Memory B cell (primary cell): ENCODE measurements at places on chromosomes 1 and 21.

DNA sequence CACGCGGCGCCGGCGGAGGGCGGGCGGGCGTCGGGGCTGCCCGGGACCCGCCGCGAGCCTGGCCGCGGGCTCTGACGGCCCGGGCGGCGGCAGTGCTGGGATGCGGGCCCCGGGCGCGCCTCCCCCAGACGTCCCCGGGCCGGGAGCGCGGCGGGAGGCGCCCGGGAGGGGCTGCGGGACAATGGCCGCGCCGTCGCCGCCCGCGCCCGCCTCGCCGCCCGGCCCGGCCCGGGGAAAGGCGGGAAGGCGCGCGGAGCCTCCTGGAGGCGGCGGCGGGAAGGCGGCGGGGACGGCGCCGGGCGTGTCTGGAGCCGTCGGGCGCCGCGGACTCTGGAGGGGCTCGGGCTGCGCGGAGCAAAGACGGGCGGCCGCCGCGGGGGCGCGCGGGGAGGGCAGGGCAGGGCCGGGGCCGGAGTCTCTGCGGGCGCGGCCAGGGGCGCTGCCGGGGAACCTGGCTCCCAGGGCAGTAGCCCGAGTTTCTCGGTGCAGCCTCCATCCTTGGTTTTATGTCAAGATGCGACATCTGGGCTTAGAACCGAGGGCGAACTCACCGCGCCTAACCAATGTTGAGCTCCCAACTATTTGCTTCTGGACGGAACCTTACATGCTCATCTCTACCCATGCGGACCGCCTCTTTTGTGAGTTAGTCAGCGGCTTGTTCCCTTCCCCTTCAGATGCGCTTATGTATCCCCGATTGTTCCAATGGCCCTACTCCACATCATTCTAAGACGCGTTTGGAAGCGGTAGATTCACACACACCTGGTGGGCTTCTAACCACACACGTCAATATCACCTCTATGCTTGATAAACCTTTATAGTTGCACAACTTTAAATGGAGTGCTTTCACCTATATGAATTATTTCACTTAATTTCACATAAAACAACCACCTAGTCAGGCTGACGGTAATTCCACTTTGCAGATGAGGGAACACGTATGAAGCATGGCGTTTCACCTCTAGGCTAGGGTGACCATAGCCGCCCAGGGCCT, 651 bp downstream of the ZBTB8A start:
- DNase-seq: peak; percentile 30

DNA sequence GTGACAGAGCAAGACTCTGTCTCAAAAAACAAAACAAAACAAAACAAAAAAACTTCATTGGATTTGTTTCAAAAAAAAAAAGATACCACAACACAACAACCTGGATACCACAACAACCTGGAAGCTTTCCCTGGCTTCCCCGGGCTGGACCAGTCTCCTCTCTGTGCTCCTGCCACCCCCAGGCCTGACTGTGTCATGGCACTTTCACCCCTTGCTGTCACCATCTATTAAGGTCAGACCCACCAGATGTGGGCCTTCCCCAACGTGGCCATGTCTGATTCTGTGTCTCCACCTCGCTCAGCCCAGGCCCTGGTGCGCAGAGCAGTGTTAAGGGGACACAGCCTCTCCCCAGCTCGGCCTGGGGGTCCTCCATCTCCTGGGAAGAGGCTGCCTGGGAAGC, 28.3 kb upstream of the ACOT11 start:
- DNase-seq: no peak

DNA sequence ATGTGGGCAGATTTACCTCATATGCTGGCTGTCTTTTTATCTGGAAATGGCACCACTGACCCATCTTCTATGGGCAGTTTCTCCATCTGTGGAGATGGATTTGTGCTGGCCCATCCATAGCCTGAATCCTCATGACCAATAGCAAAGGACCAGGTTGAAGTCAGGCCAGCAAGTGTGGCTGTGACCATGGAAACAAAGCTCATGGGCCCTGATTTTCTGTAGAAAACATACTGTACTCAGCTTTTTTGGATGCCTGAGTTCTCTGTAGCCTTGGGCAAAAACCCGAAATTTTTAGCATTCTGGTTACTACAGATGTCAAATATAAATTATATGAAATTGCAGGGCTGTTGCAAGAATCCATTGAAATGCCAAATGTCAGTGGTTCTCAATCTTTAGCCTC, 155.0 kb downstream of the PLXNA2 start:
- DNase-seq: no peak

- no peak for DNase-seq
Observed at GRCh38 chr1:169196161-169196560, 89.7 kb downstream of the ATP1B1 start.

DNA sequence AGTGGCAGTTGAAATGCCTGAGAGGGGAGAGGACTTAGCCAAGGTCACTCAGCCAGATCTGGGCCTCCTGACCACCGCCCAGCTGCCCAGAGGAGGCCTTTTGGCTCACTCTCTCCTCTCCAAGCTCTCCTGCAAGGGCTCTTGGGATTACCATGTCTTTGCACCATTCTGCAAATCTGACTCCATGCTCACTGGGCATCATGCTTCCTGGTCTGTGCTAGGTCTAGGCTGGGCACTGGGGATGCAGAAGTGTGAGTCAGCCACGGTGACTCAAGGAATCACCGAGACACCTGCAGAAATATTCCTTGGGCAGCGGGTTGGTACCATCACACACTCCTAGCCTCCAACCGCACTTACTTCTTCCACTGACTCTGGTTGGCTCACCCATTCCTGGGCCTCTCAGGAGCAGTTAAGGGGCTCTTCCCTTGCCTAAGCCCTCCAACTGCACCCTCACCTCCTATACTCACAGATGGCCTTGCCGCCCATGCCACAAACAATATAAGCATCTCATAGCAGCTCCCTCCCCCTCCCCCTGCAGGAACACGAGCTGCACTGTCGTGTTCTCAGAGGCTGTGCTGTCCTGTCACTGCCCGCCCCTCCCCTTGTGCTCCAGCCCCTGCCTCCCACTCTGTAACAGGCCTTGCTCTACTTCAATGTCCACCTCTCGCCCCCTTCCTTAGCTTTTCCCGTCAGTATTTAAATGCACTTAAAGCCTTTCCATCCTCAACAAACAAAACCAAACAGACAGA, 34.8 kb downstream of the CDCP2 start:
- no peak for DNase-seq

- DNase-seq: no peak
Observed at GRCh38 chr1:11797525-11798216, 8.1 kb downstream of the MTHFR start.

GRCh38 chr1:95754412-95754811, 520.4 kb downstream of the RWDD3 start:
- no peak for DNase-seq

GRCh38 chr1:186386725-186387383, 11.2 kb downstream of the ODR4 start:
- no peak for DNase-seq

GRCh38 chr1:101142244-101142643, 94.6 kb upstream of the S1PR1 start:
- DNase-seq: no peak

DNA sequence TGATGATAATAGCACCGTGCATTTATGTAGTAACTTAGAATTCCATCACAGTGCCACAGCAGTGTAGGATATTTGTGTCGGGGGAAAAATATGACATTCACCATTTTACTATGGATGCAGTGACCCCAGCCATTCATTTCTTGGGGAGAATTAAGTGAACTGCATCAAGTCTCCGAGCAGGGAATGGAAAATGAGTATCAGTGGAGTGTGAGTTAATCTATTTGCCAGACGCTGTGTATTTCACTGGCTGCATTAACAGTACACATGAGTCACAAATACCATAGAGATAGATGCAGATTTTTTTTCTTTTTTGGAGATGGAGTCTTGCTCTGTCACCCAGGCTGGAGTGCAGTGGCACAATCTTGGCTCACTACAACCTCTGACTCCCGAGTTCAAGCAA, 33.8 kb upstream of the SLC45A1 start:
- no peak for DNase-seq

DNA sequence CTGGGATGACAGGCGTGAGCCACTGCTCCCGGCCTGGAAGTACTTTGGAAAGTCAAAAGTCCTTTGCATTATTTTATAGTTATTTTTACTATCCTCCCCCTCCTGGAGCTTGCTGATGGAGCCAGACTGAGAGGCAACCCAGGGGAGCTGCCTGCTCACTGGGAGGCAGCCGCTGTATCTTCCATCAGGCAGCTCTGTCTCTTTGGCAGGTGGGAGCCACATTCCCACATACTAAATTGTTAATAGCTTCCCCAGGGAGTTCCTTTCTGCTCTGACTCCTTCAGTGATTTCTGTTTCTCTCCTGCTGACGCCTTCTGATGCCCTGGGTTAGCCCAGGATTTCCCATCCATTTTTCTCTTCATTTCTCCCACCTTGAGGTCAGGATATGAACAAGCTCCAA, 4.9 kb upstream of the OPRD1 start:
- no peak for DNase-seq

DNA sequence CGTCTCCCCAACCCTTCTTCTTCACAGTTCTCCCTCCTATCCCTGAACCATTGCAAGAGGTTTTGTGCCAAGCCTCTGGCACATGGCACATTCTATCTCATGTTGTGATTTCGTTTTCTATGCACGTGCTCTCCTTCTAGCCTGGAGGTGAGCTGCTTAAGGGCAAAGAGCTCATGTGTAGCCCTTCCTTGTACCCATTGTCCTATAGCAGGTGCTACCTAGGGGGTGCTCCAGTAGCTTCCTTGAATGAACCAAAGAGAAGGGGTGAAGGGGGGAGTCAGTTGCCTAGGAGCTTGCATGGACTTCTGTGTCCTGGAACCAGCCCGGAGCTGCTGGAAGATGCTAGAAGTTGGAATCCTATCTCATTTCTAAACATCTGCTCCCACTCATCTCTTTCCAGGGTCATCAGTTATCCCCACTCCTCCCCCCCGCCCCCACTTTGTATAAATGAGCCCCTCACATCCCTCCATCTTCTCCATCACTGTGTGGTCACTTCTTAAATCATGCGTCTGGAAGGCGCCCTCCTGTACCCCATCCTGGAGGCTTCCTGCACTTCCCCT, 535 bp upstream of the DISC1 start:
- DNase-seq: no peak

GRCh38 chr1:87393445-87394085, 64.9 kb downstream of the LMO4 start:
- no peak for DNase-seq
